Neural progenitor cell (in vitro differentiated cells): ENCODE measurements at places on chromosomes 11 and 22.

DNA sequence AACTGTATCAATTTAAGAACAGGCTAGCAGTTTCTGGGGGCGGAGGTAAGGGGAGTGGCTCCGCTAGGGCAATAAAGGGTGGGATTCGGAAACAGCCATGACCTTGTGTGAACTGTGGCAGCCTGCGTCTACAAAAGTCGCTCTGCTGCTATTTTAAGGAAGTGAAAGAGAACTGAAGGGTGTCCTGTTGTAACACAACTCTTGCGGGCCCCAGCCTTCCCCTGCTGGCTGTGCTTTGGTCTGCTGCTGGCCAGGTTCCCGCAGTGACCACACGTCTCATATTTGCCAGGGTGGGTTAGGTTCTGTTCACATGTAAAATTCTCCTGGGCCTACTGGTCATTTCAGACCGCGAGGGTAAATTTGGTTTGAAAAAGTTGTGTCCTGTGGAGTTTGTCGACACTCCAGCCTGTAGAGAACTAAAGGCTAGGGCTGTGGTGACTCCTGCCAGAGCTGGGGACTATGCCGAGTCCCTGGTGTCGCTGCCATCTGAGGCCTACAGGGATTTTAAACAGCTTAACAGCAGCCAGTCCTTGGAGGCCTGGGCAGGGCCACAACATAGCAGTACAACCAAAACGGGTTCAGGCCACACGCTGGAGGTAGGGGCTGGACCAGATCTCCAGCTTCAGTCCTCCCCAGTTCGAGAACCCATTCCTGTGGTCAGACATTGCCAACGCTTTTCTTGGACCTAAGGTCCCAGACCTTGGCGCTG, 1.1 kb upstream of the PPFIBP2 start:
- no peak for DNase-seq

GRCh38 chr22:46853191-46853590, 90.7 kb downstream of the TBC1D22A start:
- no peak for DNase-seq

- peak; percentile 56 for DNase-seq
These were observed 410 bp downstream of the GLB1L3 start for GRCh38 chr11:134276396-134277182.

- no peak for DNase-seq
These were observed 5.4 kb downstream of the GRK2 start for GRCh38 chr11:67271541-67272284.

DNA sequence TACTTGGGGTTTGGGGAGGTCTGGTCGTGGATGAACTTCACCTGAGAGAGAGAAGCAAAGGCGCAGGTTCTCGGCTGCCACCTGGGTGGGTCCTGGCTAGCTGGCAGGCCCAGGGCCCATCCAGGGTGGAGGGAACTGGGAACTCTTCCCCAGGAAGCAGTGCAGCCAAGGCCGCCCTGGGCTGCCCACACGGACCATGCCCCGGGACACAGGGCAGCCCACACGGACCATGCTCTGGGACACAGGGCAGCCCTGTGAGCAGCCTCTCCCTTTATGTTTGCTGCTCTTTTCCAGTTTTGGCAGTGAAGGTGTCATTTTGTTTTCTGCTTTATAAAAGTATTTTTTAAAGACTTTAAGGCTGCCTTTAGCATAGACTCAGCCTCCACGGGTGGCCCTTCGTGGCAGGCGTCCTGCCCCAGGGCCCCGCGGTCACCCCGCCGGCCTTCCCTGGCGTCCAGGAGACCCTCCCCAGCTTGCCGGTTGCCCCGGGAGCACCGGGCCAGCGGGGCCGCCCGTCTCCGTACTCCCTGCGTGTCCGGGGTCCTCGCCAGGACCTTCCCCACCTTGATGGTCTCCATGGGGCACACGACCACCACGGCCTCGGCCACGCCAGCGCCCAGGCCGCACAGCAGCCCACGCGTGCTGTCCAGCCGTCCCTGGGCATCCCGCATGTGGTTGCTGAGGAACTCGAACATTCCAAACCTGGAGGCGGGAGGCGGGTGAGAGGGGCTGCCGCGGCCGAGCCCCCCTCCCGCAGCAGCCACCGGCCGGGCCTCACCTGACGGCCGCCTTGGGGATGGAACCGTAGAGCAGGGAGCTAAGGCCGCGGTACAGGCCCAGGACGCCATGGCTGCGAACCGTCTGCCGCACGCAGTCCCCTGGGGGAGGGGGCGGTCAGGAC, 1.1 kb downstream of the SLC25A1 start:
- peak; percentile 52 for DNase-seq

DNA sequence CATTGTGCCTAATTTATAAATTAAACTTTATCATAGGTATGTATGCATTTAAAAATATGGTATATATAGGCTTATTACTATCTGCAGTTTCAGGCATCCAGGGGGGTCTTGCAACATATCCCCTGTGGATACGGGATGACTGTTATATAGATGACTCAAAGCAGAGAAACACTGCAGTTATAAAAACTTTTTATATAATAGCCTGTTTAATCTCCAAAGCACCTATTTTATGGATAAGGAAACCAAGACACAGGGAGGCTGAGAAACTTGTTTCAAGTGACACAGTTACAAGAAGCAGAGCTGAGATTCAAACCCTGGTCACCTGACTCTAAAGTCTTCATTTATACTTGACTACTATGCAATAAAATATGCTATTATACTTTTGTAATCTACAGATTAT, 897.7 kb downstream of the KCNA4 start:
- DNase-seq: no peak

DNA sequence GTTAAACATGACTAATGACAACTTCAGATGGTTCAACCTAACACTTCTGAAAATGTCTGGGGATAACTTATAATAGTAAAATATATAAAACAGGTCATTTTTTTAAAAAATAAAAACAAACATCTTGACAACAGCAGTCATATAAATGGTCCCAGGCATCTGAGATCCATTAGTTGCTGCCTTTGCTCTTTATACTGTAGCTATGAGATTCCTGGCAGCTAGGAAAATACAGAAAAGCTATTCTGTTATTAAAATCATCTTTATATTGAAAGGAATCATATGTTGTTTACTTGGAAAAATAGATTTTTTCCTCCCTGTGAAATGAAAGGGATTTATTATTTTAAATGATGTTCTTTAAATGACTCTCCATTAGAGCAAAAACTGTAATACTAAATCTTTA, 55.7 kb upstream of the DEUP1 start:
- no peak for DNase-seq

DNA sequence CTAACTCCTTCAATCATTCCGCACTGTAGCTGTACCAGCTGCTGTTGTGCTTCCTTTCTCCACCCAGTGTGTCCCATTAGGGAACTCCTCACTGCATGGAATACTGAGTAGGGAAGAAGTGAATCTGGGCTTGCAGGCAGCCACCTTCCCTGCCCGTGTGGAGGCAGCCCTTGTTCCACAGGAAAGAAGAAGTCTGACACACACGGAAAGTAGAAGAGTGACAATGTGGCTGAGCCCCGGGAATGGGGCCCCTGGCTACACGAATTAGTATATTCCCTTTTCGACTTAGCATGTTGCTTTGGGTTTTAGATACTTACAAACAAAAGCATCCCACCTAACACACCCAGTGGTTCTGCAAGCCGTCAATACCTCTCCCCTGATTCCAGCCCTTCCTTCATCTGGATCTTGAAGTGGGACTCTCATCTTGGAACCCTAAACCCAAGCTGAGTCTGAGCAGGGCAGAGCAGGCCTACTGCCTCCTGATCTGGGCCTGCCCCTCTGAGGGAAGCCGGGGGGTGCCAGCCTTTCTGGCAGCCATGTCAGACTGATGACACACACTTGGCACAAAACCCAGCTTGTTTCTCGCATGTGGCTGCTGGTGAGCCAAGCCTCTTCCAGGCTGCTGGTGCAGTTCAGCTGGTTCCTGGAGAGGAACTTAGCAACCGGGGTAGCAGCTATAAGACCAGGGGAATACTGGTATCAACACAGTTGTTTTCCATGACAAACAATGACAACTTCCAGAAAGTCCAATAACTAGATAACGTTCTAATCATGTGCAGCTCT, 71.6 kb downstream of the C11orf58 start:
- DNase-seq: no peak

DNA sequence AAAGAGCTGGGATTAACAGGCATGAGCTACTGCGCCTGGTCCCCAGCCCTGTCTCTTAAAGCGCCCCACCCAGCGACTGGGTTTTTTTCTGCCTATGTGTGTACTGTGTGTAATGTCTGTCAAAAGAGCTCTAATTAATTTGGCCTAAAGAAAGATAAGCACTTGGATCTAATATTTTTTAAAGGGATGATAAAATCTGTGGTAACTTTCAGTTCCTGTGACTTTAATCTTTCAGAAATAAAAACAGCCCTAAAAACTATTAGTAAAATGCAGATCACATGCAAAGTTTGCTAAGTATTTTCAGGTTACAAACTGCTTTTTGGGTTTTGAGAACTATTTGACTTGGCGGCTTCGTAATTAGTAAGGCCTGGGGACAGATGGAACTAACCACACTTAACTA, 1358.7 kb downstream of the LRRC4C start:
- no peak for DNase-seq

GRCh38 chr11:122773781-122774266, 64.5 kb upstream of the CRTAM start:
- DNase-seq: no peak

GRCh38 chr11:48005136-48005535, 24.8 kb downstream of the PTPRJ start:
- DNase-seq: no peak

- no peak for DNase-seq
These were observed 7.7 kb downstream of the THYN1 start for GRCh38 chr11:134245434-134245833.

GRCh38 chr11:2792381-2793250, 92.8 kb upstream of the KCNQ1OT1 start:
- no peak for DNase-seq

- DNase-seq: peak; percentile 81
These were observed 71.5 kb upstream of the VSTM5 start for GRCh38 chr11:93921695-93922468.

- no peak for DNase-seq
These were observed 13.7 kb downstream of the TSPAN4 start for GRCh38 chr11:856397-856796.

GRCh38 chr11:19917069-19917468, 204.4 kb downstream of the NAV2 start:
- DNase-seq: no peak

DNA sequence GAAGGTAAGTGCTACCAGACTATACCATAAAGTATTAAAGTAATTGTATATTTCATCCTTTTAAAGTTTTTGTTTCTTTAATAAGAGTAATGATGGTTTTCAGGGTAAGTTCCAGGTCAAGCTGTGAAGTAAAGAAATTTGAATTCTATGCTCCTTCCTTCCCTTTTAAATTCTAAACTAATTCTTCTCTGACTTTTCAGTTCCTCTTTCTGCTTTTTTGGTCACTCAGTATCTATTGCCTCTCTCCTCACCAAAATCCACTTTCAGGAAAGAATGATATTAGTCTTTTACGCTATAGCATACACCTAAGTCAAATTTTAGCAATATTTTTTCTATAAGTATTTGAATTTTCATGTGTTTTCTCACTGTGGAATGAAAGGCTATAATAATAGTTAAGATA, 8.2 kb downstream of the MMP8 start:
- DNase-seq: no peak

DNA sequence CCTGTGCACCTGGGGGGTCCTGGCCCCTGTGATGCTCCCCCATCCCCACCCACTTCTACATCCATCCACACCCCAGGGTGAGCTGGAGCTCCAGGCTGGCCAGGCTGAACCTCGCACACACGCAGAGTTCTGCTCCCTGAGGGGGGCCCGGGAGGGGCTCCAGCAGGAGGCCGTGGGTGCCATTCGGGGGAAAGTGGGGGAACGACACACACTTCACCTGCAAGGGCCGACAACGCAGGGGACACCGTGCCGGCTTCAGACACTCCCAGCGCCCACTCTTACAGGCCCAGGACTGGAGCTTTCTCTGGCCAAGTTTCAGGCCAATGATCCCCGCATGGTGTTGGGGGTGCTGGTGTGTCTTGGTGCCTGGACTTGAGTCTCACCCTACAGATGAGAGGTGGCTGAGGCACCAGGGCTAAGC, 20.0 kb upstream of the TALDO1 start:
- DNase-seq: no peak

DNA sequence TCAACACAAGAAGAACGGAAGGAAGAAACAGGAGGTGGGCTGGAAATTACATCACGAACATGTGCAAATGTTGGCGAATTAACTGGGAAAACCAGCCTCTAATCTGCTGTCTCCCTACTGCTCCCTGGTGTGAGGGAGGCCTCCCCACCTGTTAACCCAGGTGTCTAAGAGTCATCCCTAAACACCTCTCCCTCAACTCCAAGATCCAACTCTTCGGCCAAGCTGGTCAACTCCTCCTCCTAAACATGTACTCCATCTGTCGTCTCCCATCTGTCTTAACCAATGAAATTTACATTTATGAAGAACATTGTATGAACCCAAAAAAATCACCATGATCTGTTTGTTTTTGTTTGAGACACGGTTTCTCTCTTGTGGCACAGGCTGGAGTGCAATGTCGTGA, 154.2 kb downstream of the LARGE1 start:
- DNase-seq: no peak

GRCh38 chr11:13098616-13099289, 89.6 kb downstream of the RASSF10 start:
- no peak for DNase-seq

GRCh38 chr11:57546869-57547475, 9.6 kb downstream of the SMTNL1 start:
- peak; percentile 64 for DNase-seq

DNA sequence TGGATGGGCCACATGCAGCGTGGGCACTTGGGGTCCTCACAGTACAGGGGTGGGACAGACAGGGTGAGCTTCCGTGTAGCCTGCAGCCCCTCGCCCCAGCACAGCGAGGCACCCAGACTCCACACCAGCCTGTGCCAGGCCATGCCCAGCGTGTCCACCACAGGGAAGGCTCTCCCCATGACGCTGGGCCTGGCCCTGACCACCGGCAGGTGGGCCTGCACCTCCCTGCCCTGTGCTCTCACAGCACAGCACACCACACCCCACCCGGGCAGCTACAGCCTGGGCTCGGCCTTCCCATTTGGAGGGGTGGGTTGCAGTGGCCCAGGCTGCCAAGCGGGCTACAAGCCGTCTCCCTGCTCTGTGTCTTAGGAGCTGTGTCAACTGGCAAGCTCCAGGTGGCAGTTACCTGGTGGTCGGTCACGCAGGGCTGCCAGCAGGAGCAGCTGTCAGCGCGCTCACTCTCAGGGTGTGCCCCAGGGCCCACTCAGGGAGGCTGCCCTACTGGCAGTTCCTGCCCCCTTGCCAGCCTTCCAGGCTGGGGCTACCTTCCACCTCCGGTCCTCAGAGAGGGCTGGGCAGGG, 4.6 kb downstream of the MOB2 start:
- DNase-seq: no peak
